ENCODE measurements at places on chromosomes 11 and 22. TPM values are rescaled to one million over a fixed set of nuclear protein-coding genes. Genes with fewer than 3 reads are reported as not detected.
A peak's percentile ranks its signal among the peaks of the same experiment; 100 is the strongest.

Gene KRTAP5-8
- polyA plus RNA-seq = not detected

DNA sequence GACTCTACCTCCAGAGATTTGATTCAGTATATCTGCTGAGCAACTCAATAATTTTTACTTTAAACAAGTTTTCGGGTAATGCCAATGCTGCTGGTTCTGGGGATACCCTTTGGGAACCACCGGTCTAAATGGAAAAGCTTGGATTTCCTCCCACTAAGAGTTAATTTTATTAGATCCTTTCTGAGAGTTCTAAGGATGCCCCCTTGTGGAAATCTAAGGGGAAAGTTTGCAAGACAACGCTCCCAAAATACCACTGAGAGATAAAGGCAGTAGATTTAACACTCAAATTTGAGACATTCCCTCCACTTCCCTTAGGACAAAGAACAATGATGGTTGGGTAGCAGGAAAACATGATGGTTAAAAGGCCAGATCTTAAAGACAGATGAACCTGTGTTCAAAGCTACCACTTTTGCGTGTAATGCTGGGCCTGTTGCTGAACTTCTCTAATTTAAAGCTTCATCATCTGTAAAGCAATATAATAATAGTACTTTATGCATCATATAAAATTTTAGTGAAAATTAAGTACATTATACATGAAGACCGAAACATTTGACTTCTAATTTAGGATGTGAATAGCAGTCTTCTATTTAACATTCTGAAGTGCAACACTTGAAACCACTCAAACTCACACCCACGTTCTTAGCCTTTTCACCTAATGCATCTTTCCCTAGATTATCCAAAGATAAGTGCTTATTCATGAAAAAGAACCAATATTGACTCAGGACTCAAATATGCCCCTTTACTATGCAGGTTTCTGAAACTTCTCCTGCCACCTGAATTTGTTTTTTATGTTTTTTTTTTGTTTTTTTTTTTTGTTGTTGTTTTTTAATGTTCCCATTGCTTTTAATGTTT lies 110.1 kb upstream of the LUZP2 start:
- peak; percentile 69 for DNase-seq

Gene PTGDR2
- polyA plus RNA-seq = 0.45 TPM

GRCh38 chr22:27603800-27604144 lies 197.8 kb downstream of the MN1 start:
- peak; percentile 74 for DNase-seq

DNA sequence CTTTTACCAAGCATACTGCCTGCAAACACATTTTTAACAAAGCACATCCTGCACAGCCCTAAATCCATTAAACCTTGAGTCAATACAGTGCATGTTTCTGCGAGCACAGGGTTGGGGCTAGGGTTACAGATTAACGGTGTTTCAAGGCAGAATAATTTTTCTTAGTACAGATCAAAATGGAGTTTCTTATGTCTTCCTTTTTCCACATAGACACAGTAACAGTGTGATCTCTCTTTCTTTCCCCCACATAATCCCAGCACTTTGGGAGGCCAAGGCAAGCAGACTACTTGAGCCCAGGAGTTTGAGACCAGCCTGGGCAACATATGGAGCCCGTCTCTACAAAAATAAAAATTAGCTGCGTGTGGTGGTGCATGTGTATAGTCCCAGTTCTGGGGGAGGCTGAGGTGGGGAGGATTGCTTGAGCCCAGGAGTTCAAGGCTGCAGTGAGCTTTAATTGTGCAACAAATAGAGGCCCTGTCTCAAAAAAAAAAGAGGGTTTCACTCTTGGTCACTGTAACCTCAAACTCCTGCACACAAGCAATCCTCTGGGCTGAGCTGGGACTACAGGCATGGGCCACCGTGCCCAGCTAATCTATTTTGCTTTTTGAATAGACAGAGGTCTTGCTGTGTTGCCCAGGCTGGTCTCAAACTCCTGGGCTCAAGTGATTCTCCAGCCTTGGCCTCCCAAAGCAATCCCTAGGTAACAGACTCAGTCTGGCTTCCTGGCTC lies 19.7 kb upstream of the SLC3A2 start:
- no peak for DNase-seq

DNA sequence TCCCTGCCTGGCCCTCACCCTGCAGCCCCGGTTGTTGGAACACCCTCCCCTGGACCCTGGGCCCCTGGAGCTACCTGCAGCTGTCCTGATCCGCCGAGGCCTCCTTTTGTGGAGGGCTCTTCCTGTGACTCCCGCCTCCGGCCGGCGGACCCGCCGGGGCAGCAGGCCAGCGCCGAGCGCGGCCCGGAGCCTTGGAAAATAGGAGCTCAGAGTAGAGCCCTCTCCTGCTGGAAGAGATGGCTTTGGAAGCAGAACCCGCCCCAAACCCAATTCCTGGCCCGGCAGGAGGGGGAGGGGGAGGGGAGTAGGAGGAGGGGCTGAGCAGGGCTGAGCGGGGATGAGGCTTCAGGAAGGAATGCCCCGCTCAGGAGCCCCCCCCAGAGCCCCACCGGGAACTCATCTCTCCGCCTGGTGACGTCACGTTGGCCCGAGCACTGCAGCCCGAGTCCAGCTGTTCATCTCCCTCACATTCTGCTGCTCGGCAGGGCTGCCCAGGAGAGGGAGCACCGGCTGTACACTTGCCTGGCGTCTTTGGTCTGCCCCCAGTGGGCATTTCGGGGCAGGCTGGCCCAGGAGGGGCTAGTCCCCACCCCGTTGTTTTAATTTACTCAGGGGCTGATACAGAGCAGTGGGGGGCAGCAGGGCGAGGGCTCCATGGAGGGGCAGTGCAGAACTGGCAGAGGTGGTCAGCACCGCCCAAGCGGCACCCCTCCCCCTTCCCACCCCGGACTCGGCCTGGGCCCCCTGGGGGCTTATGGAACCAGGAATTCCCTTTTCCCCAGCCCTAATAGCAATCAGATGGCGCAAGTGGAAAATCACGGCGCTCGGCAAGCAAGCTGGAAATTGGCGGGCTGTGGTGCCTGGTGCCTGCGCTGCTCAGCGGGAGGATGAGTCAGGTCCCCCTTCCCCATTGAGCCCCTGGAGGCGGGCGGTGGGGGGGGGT lies at the start of gene MRGPRF:
Gene MRGPRF (minus strand): TSS at position 238 of the 943 bp plus-strand sequence. CDS start 3,345 bp downstream, outside the sequence.
- peak; percentile 74 for DNase-seq

Gene MAP6
- polyA plus RNA-seq = 1.0 TPM
